ENCODE measurements at places on chromosomes 12 and 14.
A peak's percentile ranks its signal among the peaks of the same experiment; 100 is the strongest.

DNA sequence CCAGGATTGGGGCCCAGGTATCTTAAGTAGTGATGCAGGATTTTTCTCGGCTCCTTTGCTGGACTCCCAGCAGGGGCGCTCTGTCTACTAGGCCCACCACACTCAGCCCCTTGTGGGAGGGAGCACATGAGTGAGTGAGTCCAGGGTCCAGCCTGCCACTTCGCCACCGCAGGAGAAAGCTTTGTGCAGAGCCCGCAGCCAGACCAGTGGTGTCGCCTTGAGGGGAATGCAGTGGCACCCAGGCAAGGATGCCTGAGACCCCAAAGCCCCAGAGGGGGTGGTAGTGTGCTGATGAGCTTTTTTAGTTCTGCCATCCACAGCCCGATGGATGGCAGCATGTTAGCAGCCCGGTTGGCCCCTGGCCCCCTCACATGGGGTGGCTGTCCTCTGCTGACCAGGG lies 5.4 kb upstream of the MRPS35 start:
- ATAC-seq: no peak

GRCh38 chr14:77102154-77102553 lies 4.1 kb downstream of the CIPC start:
- no peak for ATAC-seq

DNA sequence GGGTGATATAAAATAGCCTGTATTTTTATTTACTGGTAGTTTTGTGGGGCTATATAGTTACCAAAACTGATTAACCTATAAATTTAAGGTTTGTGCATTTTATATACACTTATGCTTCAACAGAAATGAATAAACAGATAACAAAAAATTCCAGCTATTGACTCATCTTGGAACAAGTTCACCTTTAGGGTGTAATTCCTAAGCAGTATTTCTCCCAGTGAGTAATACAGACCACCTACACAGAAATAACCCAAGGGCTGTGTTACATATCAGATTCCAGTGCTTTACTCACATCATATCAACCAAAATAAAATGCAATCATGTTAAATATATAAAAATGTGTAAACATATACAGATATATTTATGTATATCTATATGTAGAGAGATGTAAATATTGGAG lies 345.6 kb downstream of the ADAMTS20 start:
- ATAC-seq: no peak

DNA sequence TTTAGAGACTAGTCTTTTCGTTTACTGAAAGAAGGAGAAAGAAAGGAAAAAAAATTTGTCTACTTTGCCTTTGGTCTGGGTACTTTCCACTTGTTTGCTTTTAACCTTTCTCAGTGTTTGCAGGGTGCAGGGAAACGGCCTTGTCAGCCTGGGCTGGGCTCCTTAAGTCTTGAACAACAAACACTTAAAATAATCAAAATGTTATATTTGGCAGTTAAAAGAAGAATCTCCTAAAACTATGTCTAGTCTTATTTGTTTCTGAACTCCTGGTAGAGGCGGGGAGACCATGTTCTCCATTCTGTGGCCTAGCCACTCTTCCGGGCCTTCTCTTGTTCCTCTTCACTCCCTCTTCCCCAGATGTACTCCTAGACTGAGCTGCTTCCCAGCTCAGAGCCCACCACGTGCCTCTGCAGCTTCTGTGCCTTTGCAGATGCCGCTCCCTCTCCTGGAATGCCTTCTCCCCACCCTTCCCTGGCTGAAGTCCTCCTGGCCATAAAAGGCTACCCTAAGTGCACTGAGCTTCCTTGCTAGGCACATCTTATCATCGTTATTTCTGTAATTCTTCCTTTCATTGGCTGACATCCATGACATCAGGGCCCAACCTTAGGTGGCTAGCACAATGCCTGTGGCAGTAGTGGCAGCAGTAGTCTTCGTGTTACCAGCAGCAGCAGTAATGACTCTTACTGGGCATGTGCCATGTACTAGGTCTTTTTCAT lies 432.9 kb downstream of the ZFP36L1 start:
- peak; percentile 62 for ATAC-seq

GRCh38 chr12:5746917-5747316 lies 198.1 kb downstream of the ANO2 start:
- ATAC-seq: no peak

- peak; percentile 53 for ATAC-seq
Measured at GRCh38 chr14:50085570-50086320, 30.6 kb downstream of the VCPKMT start.

GRCh38 chr12:95700316-95700785 lies 90.2 kb downstream of the NTN4 start:
- ATAC-seq: peak; percentile 96

DNA sequence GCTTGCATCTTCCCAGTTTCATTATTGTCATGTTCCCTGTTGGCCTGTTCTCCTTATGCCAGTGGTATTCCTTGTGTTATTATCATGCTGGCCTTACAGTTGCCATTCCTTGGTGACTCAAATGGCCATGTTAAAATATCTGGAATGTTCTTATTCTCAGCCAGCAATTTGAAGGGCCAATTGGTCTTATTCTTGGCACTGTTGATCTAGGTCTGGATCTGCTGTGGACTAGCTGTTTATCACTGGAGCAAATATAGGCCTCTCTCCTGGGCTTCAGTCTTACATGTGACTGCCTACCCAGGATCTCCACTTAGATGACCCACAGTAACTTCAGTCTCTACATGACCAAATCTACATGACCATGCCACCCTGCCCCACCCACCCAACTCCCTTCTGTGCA lies 5.4 kb downstream of the CIPC start:
- ATAC-seq: no peak

- peak; percentile 83 for ATAC-seq
Measured at GRCh38 chr12:47085815-47086252, 6.1 kb upstream of the AMIGO2 start.

DNA sequence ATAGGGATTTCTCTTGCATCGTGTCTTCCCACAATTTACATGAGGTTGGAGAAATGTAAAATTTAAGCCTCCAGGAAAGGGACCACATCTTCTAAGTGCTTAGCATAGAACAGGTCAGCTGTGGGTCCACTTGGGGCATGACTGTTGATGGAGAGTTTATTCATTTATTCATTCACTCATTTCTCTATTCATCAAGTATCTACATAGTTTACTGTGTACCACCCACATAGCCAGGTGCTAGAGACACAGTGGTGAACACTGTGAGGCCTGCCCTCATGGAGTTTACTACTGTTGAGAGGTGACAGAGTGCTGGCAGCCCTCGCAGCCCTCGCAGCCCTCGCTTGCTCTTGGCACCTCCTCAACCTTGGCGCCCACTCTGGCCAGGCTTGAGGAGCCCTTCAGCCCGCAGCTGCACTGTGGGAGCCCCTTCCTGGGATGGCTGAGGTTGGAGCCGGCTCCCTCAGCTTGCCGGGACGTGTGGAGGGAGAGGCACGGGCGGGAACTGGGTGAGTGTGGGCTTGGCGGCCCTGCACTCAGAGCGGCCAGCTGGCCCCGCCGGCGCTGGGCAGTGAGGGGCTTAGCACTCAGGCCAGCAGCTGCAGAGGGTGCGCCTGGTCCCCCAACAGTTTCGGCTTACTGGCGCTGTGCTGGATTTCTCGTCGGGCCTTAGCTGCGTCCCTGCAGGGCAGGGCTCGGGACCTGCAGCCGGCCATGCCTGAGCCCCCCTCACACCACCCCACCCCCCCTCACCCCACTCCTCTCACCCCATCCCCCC lies 1.7 kb upstream of the JPH4 start:
- no peak for ATAC-seq

- ATAC-seq: no peak
Measured at GRCh38 chr12:17276196-17276595, 670.2 kb upstream of the LMO3 start.

GRCh38 chr14:81388336-81388735 lies 11.8 kb downstream of the STON2 start:
- ATAC-seq: no peak

GRCh38 chr12:104657726-104658484 lies 201.2 kb downstream of the CHST11 start:
- ATAC-seq: no peak

DNA sequence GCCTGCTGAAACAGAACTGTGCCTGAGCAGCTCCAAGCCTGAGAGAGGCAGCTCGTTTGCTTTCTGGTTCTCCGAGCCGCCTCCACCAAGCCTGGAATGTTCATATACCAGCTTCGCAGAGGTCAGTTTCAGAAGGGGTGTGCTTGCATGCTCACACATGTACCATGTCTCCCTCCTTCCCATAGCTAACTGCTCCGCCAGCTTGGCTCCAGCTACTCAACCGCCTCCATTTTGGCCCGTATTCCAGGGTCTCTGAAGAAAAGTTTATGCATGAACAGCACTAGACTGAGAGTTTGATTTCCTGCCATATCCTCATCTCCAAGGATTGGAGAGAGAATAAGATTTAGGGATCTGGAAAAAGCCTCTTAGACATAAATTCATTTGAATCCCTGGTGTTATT lies 103.7 kb downstream of the SMOC1 start:
- no peak for ATAC-seq

DNA sequence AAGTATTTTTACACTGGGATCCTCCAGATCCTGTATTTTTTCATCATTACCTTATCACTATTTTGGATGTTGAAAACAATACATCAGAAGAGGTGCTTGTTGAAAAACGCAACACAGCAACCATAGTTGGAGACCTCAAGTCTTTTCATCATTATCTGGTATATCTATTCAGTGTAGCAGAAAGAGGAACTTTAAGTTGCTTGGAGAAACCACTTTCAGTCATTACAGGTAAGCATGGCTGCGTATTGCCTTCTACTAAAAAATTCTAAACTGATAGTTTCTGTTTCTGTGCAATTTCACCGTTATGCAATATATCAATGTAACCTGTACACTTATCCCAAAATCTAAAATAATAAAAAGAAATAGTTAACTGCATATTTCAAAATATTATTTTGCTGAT lies 32.2 kb upstream of the PTPRQ start:
- no peak for ATAC-seq

- no peak for ATAC-seq
Measured at GRCh38 chr14:34046799-34047520, 96.1 kb upstream of the EGLN3 start.

- peak; percentile 96 for ATAC-seq
Measured at GRCh38 chr12:51886021-51886710, 1.7 kb upstream of the ANKRD33 start.

DNA sequence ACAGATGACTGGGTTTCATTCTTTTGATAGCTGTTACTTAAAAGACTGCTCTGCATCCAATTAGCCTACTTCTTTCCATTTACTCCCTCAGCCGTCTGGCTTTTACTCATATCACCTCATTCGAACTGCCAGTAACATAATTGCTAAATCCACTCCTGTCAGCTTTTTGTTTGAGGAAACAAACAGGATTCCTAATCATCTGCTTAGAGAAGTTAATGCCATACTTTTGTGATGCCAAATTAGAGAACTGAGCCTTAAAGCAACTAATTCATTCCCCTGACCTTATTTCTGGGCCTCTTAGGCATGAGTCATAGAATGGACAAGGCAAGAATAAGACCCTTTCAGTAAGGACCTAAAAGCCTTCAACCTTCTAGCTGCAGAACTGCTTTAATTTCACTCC lies 2.9 kb downstream of the OXA1L start:
- ATAC-seq: no peak

- no peak for ATAC-seq
Measured at GRCh38 chr14:36056845-36057244, 119.7 kb downstream of the PTCSC3 start.

- ATAC-seq: no peak
Measured at GRCh38 chr12:129145381-129145780, 292.1 kb downstream of the GLT1D1 start.

GRCh38 chr14:97977651-97978261 lies 1180.6 kb downstream of the VRK1 start:
- ATAC-seq: peak; percentile 84
